NCI-H2081 treated with DMSO at 0.1 percent for 48 hours (cell line): ENCODE measurements at places on chromosomes 2 and 18.

GRCh38 chr2:150063931-150064548 is 423.4 kb downstream of the RND3 start:
- DNase-seq, result no peak

DNA sequence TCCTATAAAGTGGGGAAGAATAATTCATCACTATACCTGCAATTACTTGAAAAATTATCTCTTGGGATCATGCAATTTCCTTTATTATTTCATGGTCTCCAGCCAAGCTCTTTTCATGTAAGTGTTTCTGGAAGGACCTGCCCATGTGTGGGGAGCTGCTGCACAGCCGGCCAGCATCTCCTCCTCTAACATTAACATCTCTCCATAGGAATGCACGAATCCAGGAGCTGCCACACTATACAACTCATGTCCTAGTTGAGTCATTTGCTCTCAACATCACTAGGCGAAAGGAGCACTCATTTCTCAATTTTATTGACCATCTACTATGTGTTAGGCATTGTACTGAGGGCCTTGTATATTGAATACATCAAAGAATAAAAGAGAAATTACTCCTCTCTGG is 144.3 kb upstream of the ERBB4 start:
- no peak for DNase-seq

- no peak for DNase-seq
Observed at GRCh38 chr2:20834331-20834730, 11.4 kb upstream of the LDAH start.

DNA sequence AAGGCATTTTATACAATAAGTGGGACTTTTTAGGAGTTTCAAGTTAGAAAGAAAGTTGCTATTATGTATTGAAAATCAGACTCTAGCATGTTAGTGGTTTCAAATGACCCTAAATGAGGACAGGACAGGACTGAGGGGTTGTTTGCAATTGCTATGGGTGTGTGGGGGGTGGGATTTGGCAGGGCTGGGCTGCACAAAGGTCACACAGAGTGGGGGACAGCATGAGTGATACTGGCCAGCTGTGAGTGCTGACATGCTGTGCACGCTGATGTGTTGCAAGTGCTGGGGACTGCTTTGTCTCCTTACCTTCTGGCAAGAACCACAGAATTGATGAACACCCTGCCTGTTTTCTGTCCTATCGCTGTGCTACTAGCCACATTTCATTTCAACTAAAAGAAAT is 29.8 kb downstream of the RNMT start:
- no peak for DNase-seq

- no peak for DNase-seq
Observed at GRCh38 chr2:156537141-156537540, 101.0 kb downstream of the GPD2 start.

GRCh38 chr2:37851428-37851827 is 73.7 kb upstream of the RMDN2 start:
- no peak for DNase-seq

DNA sequence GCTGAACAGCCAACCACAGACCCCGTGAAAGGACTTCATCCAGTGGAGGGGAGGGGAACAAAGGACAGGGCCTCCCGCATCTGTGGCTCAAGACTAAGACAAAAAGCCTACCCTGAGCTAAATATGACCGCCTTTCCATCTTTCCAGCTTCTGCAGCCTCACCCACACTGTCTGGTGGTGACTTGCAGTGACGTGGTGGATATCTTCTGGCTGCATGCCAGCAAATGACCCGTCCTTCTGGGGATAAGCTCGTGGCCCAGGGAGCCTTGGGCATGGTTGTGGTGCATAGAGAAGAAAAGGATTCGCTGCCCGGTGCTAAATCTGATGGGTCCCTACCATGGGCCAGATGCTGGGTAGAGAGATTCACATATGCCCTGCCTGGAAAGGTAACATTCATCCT is 8.7 kb upstream of the NGEF start:
- no peak for DNase-seq

- no peak for DNase-seq
Observed at GRCh38 chr2:160165996-160166395, 34.1 kb downstream of the ITGB6 start.

GRCh38 chr18:55124078-55124763 is 165.0 kb upstream of the CCDC68 start:
- DNase-seq, result no peak

- DNase-seq, result no peak
Observed at GRCh38 chr2:202172439-202173211, 65.8 kb downstream of the SUMO1 start.

DNA sequence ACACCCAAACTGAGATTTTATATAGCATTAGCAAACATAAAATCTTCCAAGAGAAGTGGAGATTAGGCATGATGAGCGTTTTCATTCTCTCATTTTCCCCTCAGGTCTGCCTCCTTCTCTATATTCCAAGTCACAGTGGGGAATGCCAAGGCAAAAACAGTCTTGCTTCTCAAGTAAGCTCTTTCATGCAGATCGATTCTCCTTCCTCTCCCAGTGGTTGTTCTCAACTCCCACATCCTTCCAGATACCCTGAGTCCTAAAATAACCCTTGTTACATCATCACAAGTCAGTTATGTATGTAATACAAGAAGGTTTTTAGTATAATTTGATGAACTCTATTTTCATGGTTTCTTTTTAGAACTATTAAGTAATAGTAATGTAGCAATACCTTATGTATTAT is 150.6 kb downstream of the TXNL1 start:
- no peak for DNase-seq

- no peak for DNase-seq
Observed at GRCh38 chr2:209387389-209387788, 36.5 kb upstream of the MAP2 start.

GRCh38 chr2:129459200-129459876 is 520.1 kb upstream of the RAB6C start:
- no peak for DNase-seq

- no peak for DNase-seq
Observed at GRCh38 chr2:215355801-215356200, 43.9 kb downstream of the ATIC start.
